ENCODE measurements at places on chromosomes 12 and 14. TPM values are rescaled to one million over a fixed set of nuclear protein-coding genes. Genes with fewer than 3 reads are reported as not detected.

Gene TM9SF1
- 49.0 TPM for total RNA-seq

DNA sequence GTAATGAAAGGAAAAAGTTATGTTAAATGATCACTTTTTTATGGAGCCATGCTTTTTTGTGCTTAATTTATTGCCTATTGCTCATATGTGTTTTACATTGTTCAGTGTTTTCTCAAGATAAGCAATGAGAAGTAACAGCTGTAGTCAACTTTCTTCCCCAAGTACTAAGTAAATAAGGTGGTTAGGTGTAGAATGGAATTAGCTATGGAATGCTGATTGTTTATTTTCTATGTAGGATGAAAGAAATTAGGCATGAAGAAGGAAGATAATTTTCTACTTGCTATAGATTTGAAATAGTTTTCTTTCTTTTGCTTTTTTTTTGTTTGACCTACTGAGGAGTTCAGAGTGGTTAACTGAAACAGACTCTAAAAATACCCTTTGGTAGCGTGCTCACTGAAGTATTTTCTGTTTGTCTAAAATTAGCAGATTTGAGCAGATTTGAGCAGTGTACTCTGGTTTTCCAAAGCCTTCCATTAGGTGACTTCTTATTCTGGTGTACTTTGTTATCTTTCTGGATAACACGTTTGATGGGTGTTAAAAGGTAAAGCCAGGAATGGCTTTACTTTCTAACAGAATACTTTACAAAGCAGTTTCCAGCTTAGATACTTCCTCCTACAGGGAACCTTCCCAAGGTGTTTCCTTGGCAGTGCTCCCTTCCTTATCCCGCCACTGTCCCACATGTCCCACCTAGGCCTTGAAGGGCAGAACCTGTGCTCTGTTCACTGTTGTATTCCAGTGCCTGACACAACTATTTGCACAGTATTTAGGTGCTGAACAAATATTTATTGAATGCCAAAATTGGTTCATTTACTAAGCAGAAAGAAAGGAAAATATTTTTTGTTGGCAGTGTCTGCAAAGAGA is 56.0 kb downstream of the RASSF3 start:
- no peaks in the 10 kb centered on the region for H3K27me3 ChIP-seq
- H3K27ac ChIP-seq = peak overlapping the region; percentile 58
- peak overlapping the region; percentile 5 for H3K4me3 ChIP-seq
- DNase-seq = no peak
- peaks cover 84% of the 10 kb centered on the region for H3K4me1 ChIP-seq

Gene P3H3
- 3.1 TPM for total RNA-seq

DNA sequence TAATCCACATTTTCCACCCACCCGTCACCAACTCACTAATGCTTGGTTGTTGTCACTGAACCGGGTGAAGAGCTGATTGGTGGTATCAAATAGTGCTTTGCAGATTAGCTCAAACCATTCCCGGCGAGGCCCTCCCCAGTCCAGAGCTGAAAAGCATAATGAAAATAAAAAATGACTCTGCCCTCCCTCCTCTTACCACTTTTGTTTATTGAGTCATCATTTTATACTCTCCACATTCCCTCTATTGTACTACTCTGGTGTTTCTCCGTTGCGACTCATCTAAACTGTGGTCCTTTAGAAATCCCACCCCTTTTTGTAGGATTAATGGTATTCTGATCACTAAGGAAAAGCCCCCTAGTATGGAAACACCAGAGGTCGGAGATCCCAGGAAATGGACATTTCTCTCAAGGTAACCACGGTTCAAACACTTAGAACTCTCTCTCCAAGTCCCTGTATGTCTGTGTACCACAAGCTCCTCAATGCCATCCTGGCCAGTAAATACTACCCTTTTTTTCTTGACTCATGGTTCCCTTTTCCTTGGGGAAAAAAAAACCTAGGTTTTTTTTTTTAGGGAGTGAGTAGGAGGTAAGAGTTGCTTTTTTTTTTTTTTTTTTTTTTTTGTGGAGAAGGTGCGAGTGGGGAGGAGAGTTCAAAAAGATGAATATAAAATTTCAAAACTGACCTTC is 42.0 kb downstream of the AREL1 start:
- no peaks in the 10 kb centered on the region for H3K4me1 ChIP-seq
- peaks cover 63% of the 10 kb centered on the region for H3K36me3 ChIP-seq
- no peaks in the 10 kb centered on the region for H3K27me3 ChIP-seq
- DNase-seq = no peak
- H3K4me3 ChIP-seq = no peak overlapping the region
- H3K27ac ChIP-seq = no peak overlapping the region

Gene MIPOL1
- not detected for total RNA-seq

GRCh38 chr12:116043659-116044535 is 233.6 kb downstream of the MED13L start:
- H3K4me1 ChIP-seq = no peaks in the 10 kb centered on the region
- no peaks in the 10 kb centered on the region for H3K36me3 ChIP-seq
- H3K27me3 ChIP-seq = no peaks in the 10 kb centered on the region
- DNase-seq = no peak

DNA sequence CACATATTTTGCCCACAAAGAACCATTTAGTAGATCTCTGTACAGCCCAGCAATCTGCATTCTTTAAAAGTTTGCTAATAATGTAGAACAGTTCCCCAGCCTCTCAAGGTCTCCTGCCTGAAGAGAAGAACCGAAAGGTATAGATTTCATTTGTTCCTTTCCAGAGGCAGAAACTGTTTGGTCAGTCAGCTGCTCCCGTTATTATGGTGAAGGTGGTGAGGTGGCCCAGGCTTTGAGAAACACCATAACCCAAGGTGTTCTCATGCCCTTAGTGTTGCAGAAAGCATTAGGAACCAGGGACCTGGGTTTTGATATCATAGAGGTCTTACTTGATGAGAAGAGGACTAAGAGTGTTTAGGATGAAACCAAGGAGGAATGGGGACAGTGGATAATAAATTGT is 65.3 kb downstream of the SUSD6 start:
- H3K27ac ChIP-seq = peak overlapping the region; percentile 92
- DNase-seq = no peak
- H3K4me3 ChIP-seq = no peak overlapping the region
- no peaks in the 10 kb centered on the region for H3K27me3 ChIP-seq
- H3K36me3 ChIP-seq = peaks cover 8% of the 10 kb centered on the region

- no peak for DNase-seq
- no peaks in the 10 kb centered on the region for H3K4me1 ChIP-seq
- H3K36me3 ChIP-seq = no peaks in the 10 kb centered on the region
- no peak overlapping the region for H3K27ac ChIP-seq
These were observed 1.3 kb upstream of the TMEM233 start for GRCh38 chr12:119592232-119592631.

- no peaks in the 10 kb centered on the region for H3K4me1 ChIP-seq
- H3K36me3 ChIP-seq = no peaks in the 10 kb centered on the region
- no peak overlapping the region for H3K27ac ChIP-seq
- H3K27me3 ChIP-seq = no peaks in the 10 kb centered on the region
- DNase-seq = no peak
- no peak overlapping the region for H3K4me3 ChIP-seq
These were observed 418.5 kb upstream of the TBX3 start for GRCh38 chr12:115102450-115102849.

DNA sequence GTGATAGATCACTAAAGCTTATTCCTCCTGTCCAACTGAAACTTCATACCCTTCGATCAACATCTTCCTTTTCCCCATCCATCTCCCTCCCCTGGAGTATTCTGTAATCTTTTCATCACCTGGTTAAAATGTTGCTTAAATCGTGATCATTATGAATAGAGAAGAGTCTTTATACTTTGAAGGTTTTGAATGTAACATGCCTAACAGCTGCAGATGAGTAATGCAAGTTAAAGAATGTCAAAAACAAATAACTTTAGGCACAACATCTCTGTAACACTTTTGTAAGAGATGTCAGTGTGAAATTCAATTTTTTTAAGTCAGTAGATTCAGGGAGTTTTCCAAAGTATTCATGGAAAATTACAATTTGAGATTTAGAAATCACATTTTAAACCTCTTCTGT is 25.0 kb downstream of the RXYLT1 start:
- no peak overlapping the region for H3K4me3 ChIP-seq
- no peak for DNase-seq
- no peaks in the 10 kb centered on the region for H3K4me1 ChIP-seq
- H3K36me3 ChIP-seq = peaks cover 8% of the 10 kb centered on the region
- no peaks in the 10 kb centered on the region for H3K27me3 ChIP-seq

GRCh38 chr12:112524269-112524668 is 105.5 kb downstream of the PTPN11 start:
- no peak for DNase-seq
- H3K4me3 ChIP-seq = no peak overlapping the region
- H3K4me1 ChIP-seq = no peaks in the 10 kb centered on the region
- H3K27me3 ChIP-seq = no peaks in the 10 kb centered on the region
- no peak overlapping the region for H3K27ac ChIP-seq

DNA sequence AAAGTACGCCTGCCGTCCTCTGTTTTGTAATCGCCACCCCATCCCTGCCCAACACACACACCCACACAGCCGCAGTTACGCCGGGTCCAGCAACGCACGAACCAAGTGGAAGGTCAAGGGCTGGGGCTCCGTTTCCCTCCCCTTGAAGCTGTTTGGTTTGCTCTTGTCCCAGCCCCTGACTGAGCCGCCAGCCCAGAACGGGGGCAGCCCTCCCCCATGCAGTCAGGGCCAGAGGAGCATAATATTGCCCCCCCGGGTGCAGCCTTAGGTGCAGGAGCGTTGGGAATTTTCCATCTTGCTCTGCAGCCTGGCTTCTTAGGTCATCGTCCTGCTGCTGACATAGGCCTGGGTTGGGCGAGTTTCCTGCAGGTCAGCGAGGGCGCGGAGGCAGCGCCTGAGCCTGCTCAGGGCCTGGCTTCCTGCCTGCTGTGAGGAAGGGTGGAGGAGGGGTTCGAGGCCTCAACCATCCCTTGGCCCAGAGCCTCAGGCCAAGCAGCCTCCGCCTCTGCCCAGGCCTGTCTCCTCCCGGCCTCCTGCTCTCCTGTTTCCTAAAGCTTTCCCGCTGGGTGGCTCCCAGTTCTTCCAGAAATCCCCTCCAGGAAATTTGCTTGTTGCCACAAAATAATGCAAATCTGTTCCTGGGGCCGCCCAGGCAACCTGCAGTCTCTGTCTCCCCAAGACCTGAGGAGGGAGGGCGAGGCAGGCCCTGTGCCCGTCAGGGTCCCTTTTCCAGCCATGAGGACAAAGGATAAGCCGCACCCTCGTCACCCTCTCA is 44.5 kb downstream of the PSMA6 start:
- H3K27ac ChIP-seq = no peak overlapping the region
- H3K27me3 ChIP-seq = no peaks in the 10 kb centered on the region
- H3K4me3 ChIP-seq = no peak overlapping the region
- no peaks in the 10 kb centered on the region for H3K36me3 ChIP-seq

Gene DBX2
- not detected for total RNA-seq

Gene SMCO2
- not detected for total RNA-seq

GRCh38 chr12:52632656-52633055 is 14.3 kb upstream of the KRT73 start:
- H3K27me3 ChIP-seq = no peaks in the 10 kb centered on the region
- no peaks in the 10 kb centered on the region for H3K4me1 ChIP-seq
- DNase-seq = no peak
- H3K27ac ChIP-seq = no peak overlapping the region
- no peak overlapping the region for H3K4me3 ChIP-seq

GRCh38 chr12:121719926-121720414 is 7.4 kb downstream of the TMEM120B start:
- no peaks in the 10 kb centered on the region for H3K27me3 ChIP-seq
- no peaks in the 10 kb centered on the region for H3K36me3 ChIP-seq
- peaks cover 20% of the 10 kb centered on the region for H3K4me1 ChIP-seq
- no peak overlapping the region for H3K4me3 ChIP-seq

Gene ARHGAP9
- 6.7 TPM for total RNA-seq

Gene CLEC4D
- total RNA-seq = not detected

Gene GALNT16
- total RNA-seq = not detected

Gene LIN7A
- 0.15 TPM for total RNA-seq

Gene SMAGP
- total RNA-seq = 2.5 TPM

Gene KRT74
- not detected for total RNA-seq

- H3K4me3 ChIP-seq = no peak overlapping the region
- H3K27me3 ChIP-seq = no peaks in the 10 kb centered on the region
- H3K27ac ChIP-seq = no peak overlapping the region
- no peaks in the 10 kb centered on the region for H3K4me1 ChIP-seq
- H3K36me3 ChIP-seq = no peaks in the 10 kb centered on the region
These were observed 66.1 kb upstream of the DUSP6 start for GRCh38 chr12:89418228-89418910.

DNA sequence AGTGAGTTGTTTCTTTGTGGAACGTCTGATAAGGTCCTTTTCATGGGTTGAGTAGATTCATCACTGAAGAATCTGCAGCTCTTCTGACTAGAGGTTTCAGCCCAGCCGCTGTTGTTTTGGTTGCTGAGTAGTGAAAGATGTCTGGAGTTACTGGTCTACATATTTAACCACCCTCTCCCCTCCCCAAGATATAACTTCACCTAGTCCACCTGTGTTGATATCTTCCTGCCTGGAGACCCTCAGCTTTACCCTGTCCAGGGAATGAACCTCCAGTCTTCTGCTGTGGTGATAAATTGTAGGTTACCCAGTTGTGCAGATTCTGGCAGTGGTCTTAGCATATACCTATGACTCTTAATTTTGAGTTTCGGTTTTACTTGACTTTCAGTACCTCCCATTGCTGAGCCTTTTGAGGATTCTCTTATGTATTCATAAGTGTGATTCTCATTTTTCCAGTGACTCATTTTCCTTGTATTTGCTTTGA is 62.9 kb downstream of the CCDC91 start:
- H3K4me3 ChIP-seq = no peak overlapping the region
- H3K27me3 ChIP-seq = no peaks in the 10 kb centered on the region
- no peak overlapping the region for H3K27ac ChIP-seq

DNA sequence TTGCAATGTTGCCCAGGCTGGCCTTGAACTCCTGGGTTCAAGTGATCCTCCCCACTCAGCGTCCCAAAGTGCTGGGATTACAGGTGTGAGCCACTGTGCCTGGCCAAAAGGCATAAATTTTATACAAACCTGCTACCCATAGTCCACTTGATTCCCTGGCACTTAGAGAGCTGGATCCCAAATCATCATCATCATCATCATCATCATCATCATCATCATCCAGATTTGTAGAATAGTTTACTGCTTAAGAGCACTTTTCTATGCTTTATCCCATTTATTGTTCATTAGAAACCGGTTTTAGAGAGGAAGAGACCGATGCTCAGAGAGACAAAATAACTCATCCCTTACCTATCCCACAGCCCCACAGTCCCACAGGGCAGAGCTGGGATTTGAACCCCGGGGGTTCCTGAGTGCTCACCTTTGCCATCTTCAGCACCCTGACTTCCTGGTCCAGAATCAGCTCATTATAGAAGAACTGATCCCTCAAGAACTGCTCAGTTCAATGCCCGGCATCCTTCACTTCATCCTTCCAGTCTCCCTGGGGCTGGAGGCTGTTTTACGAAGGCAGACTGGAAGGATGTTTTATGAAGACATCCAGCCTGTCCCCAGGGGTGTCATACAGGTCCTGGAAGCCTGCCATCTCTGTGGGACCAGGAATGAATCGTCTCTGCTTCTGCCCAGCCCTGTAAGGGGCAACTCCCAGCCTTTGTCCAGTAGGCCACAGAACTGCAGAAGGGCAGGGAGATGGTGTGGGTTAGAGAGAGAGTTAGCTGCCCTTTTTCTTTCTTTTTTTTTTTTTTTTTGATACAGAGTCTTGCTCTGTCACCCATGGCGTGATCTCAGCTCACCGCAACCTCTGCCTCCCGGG is 20.2 kb upstream of the OASL start:
- H3K4me1 ChIP-seq = peaks cover 8% of the 10 kb centered on the region
- no peak overlapping the region for H3K27ac ChIP-seq
- DNase-seq = no peak
- H3K4me3 ChIP-seq = no peak overlapping the region
- H3K36me3 ChIP-seq = no peaks in the 10 kb centered on the region

GRCh38 chr14:76584271-76584702 is 177.0 kb upstream of the VASH1 start:
- no peak overlapping the region for H3K27ac ChIP-seq
- no peak for DNase-seq
- H3K4me3 ChIP-seq = no peak overlapping the region
- no peaks in the 10 kb centered on the region for H3K4me1 ChIP-seq

All from Karpas-422 (cell line).